ENCODE measurements at places on chromosomes 2 and 18.

- peak; percentile 25 for DNase-seq
These were observed 45.9 kb downstream of the PNO1 start for GRCh38 chr2:68203587-68203986.

GRCh38 chr2:222320436-222321395, 21.9 kb upstream of the PAX3 start:
- no peak for DNase-seq

- DNase-seq: no peak
These were observed 24.2 kb downstream of the MYL12B start for GRCh38 chr18:3286159-3286558.

- no peak for DNase-seq
These were observed 7.7 kb upstream of the SULT1C4 start for GRCh38 chr2:108370080-108370479.

DNA sequence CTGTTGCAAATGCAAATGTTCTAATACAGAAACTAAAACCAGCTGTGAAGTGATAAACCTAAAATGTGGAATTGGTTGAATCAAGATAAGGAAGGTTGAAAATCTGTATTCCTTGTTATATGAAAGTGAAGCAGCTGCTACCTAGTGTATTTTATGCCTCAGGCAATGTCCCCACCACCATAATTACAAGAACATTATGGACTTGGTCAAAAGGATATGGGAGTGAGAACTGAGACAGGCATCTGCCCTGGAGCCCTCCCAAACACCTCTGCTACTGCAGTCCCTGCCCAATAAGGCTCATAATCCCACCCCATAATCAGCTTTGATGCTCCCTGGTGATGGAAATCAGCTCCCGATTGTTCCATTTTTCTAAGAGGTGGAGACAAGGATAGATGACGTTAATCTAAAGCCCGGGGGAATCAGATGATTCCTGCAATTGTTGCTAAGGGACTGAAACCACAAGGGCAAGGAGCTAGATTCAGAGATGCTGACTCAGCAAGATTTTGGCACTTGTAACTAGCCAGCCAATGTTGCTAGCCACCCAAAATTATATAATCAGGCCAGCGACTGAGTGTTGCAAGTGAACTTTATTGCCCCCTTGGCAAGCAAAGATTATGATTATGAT, 69.5 kb downstream of the EVA1A start:
- DNase-seq: no peak

DNA sequence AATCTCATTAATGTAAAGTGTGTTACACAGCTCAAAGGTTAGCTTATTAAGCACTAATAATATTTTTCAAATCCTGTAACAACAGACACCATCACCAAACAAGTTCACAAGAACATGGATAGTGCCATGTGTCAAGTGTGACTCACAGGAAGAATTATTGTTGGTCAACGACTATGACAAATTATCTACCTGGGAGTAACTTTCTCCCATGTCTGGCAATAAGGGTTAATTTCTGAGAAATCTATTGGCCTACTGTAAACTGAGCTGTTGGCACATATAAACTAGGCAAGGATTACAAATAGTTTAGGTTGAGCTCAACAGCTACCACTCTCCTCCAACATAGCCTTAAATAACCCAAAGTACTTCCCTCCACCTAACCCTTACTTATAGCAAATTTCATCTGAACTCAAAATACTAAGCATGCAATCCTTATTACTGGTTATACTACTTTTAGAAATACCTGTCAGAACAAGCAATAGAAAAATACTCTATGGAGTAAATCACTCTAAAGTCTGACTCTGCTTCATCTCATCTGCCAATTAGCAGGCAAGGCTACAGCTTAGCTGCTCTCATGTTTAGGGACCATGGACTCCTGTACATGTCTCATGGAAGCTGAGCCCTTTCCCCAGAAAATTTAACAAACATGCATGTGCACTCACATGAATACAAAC, 223.0 kb downstream of the NBAS start:
- DNase-seq: no peak

- DNase-seq: no peak
These were observed 89.9 kb downstream of the KCNH7 start for GRCh38 chr2:162748566-162749215.

DNA sequence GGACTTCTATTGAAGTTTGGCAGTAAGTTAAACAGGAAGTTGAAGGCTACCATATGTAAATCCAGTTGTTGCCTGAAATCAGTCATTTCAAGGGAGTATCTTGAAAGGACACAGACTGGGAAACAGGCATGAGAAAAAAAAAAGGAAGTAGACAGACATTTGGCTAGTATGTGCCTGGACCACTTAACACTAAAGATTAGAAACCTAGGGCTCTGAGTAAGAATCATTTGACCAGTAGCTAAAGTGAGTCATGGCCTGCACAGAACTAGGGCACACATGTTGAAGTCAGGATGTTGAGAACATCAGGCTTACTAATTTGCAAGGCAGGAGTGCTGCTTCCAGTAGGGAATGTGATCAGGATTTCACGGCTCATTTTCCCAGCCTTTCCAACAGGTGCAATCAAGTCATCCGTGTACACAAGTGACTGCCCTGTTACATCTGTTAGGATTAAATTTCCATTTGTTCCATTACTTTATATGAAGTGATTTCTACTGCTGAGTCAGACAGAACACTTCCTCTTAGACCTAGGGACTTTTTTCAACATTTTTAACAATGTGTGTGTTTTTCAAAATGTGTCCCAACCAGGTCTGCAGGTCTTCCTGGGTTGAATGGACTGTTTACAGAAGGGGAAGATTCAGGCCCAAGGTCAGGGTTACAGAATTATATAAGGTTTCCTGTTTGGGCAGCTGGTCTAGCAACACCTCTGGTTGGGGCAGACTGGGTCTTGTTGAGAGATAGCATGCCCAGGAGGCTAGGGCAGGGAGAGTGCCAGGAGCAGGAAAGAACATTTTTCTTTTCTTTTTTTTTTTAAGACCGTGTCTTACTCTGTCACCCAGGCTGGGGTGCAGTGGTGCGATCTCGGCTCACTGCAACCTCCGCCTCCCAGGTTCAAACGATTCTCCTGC, 145.6 kb downstream of the TGIF1 start:
- DNase-seq: peak; percentile 55

Measured in CD4-positive, alpha-beta T cell treated with Interleukin-15 for 4 hours (primary cell).